ENCODE measurements at places on chromosomes 16 and 17.

DNA sequence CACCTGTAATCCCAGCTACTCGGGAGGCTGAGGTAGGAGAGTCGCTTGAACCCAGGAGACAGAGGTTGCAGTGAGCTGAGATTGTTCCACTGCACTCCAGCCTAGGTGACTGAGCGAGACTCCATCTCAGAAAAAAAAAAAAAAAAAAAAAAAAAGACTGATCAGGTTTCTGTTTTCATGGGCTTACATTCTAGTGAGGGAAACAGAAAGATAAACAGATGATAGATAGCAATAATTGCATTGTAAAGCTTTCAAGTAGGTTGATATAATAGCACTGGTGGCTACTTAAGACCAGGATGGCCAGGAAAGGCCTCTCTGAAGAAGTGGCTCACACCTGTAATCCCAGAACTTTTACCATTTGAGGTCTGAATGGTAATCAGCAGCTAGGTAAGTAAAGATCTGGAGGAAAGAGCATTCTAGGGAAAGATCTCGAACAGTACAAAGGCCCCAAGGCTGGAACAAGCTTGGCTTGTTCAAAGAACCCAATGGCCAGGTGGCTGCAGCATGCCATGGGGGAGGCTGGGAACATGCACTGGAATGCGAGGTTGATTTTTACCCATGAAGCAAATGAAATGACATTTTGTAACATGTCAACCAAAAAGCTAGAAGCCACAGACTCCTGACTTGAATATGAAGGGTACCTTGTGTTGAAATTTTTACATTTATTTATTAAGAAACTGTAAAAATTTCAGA lies 108.3 kb upstream of the DHX40 start:
- H3K27me3 ChIP-seq = no peaks in the 10 kb centered on the region
- DNase-seq = no peak
- H3K4me3 ChIP-seq = no peak overlapping the region
- no peak overlapping the region for H3K27ac ChIP-seq
- H3K4me1 ChIP-seq = no peaks in the 10 kb centered on the region
- no peaks in the 10 kb centered on the region for H3K36me3 ChIP-seq

DNA sequence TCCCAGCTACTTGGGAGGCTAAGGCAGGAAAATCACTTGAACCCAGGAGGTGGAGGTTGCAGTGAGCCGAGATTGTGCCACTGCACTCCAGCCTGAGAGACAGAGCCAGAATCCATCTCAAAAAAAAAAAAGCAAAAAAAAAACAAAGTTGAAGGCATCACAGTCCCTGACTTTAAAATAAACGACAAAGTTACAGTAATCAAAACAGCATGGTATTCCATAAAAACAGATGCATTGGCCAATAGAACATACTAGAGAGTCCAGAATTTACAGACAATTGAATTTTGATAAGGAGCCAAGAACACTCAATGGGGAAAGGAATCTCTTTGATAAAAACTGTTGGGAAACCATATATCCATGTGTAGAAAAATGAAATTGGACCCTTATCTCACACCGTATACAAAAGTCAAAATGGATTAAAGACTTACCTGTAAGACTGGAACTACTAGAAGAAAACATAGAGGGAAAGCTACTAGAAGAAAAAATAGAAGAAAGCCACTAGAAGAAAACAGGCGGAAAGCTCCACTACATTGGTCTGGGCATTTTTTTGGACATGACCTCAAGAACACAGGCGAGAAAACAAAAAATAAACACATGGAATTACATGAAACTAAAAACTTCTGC lies 2.8 kb upstream of the EFCAB13 start:
- no peak overlapping the region for H3K4me3 ChIP-seq
- DNase-seq = no peak
- no peaks in the 10 kb centered on the region for H3K36me3 ChIP-seq

DNA sequence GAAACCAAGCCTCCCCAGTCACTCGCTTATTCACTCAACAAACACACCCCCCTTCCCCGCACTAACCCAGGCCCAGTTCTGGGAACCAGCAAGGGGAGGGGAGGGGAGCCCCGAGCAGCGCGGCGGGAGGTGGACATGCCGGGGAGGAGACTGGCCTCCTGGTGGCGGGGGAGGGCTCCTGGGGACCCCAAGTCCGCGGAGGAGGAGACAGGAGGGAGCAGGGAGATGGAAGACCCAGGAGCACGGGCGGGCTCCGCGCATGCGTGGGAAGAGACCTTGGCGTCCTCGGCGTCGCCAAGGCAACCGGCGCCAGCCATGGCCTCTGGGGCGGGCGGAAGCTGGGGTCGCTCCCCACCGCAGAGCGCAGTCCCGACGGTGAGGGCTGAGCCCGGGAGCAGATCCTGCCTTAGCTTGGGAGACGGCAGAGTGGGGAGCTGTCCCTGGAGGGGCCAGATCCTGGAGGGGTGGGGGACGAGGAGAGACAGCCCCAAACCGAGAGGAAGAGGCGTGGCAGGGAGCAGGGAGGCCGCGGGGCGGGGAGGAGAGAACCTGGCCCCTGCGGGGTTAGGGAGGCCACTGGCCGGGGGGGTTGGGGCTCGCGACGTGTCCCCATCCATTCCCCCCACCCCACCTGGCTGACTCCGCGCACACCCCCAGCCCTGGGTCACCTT lies at the start of gene PRR29:
PRR29 (plus strand) TSS at position 302 of the 671 bp plus-strand sequence; CDS start at position 316, 14 bp downstream.
- H3K27me3 ChIP-seq = no peaks in the 10 kb centered on the region
- H3K4me1 ChIP-seq = peaks cover 47% of the 10 kb centered on the region
- peak within 1 kb of the TSS; percentile 77 for H3K4me3 ChIP-seq
- H3K27ac ChIP-seq = no peak within 1 kb of the TSS
- DNase-seq = peak; percentile 90
- H3K36me3 ChIP-seq = peaks cover 14% of the 10 kb centered on the region

GRCh38 chr16:67943619-67944504 lies at the start of gene LCAT:
Gene LCAT, minus strand, starts transcription at chr16:67944120. Its CDS starts 19 bp downstream, at chr16:67944101.
- no peak within 1 kb of the TSS for H3K4me3 ChIP-seq
- no peaks in the 10 kb centered on the region for H3K27me3 ChIP-seq
- peaks cover 28% of the 10 kb centered on the region for H3K4me1 ChIP-seq

DNA sequence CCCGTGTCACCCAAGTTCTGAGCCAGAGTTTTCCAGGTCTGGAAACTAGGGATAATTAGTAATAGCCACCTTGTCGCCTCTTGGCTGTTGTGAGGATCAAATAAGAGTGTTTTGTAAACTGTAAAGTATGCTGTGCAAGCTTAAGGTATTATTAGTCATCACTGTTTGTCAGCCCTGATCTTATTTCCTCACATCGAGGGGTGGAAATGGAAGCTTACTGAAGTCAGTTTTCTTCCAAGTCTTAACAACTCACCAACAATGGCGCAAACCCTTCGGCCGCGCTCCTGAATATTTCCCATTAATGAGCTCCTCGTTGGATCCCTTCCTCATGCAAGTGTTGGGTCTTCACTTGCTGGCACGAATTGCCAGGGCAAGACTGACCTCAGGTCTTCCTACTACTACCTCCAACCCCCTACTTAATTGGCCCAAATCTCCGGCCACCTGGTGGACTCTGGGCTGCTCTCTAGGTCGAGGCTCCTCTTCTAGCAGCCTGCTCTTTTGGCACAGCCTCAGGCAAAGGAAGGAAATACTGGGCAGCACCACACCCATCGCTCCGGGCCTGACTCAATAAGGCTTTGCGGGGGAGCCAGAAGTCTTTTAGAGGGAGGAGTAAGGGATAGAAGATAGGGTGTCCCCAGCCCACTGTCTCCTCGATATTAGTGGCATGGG lies 885 bp upstream of the SLC35B1 start:
- H3K36me3 ChIP-seq = peaks cover 63% of the 10 kb centered on the region
- DNase-seq = no peak
- H3K4me3 ChIP-seq = peak overlapping the region; percentile 58

DNA sequence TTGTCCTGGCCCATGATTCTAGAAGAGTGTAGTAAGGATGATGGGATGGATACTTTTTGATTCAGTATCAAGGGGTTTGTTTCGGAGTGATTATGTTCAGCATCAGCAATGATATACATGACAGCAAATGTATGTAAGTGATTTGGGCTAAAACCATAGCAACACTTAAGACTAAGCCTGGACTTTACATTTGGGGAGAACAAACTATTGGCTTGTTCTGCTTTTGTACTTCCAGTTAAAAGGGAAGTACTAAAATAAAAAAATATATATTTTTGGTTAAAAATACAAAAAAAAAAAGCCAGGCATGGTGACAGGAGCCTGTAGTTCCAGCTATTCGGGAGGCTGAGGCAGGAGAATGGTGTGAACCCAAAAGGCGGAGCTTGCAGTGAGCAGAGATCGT lies 20.5 kb upstream of the DHX8 start:
- H3K4me1 ChIP-seq = no peaks in the 10 kb centered on the region
- DNase-seq = no peak
- no peak overlapping the region for H3K27ac ChIP-seq
- no peaks in the 10 kb centered on the region for H3K36me3 ChIP-seq
- no peaks in the 10 kb centered on the region for H3K27me3 ChIP-seq

DNA sequence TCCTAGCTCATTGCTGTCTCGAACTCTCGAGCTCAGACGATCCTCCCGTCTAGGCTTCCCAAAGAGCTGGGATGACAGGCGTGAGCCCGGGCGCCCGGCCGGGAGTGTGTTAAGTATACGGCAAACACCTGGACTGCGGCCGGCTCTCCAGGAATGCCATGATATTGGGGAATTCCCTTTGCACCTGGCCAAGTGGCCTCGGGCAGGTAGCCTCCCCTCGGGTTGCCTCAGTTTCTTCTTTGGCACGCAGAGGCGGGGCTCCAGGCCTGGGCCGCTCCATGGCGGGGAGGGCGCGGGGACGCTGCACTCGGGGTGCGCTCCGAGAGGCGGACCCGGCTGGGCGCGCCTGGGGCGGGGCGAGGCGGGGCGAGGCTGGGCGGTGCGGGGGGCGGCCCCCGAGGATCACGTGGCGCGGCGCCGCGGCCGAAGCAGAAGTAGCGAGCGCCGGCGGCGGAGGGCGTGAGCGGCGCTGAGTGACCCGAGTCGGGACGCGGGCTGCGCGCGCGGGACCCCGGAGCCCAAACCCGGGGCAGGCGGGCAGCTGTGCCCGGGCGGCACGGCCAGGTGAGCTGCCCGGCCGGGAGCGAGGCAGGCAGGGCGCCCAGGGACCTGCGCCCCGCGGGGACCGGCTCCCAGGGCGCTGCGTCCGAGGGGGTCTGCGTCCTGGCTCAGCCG lies at the start of gene PLCG2:
PLCG2 (plus strand) TSS at position 431 of the 675 bp plus-strand sequence. CDS start 6,699 bp downstream, outside the sequence.
- H3K36me3 ChIP-seq = no peaks in the 10 kb centered on the region
- peaks cover 51% of the 10 kb centered on the region for H3K4me1 ChIP-seq
- H3K27ac ChIP-seq = peak within 1 kb of the TSS; percentile 68
- no peaks in the 10 kb centered on the region for H3K27me3 ChIP-seq
- peak; percentile 88 for DNase-seq

DNA sequence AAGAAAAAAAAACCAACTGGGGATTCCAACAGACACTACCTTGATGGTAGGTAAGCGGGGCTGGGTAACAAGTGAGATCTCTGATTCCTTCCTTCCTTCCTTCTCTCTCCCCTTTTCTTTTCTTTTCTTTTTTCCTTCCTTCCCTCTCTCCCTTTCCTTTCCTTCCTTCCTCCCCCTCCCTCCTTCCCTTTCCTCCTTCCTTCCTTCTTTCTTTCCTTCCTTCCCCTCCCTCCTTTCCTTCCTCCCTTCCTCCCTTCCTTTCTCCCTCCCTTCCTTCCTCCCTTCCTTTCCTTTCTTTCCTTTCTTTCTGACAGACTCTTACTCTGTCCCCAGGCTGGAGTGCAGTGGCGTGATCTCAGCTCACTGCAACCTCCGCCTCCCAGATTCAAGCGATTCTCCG lies 20.0 kb downstream of the OR2C1 start:
- DNase-seq = no peak
- H3K36me3 ChIP-seq = no peaks in the 10 kb centered on the region
- no peak overlapping the region for H3K27ac ChIP-seq

- peaks cover 4% of the 10 kb centered on the region for H3K27me3 ChIP-seq
- no peaks in the 10 kb centered on the region for H3K4me1 ChIP-seq
- H3K27ac ChIP-seq = no peak overlapping the region
- no peak overlapping the region for H3K4me3 ChIP-seq
- no peaks in the 10 kb centered on the region for H3K36me3 ChIP-seq
These were observed 248.4 kb downstream of the C16orf95 start for GRCh38 chr16:87068762-87069150.
